ENCODE measurements at places on chromosomes 6 and 20.

DNA sequence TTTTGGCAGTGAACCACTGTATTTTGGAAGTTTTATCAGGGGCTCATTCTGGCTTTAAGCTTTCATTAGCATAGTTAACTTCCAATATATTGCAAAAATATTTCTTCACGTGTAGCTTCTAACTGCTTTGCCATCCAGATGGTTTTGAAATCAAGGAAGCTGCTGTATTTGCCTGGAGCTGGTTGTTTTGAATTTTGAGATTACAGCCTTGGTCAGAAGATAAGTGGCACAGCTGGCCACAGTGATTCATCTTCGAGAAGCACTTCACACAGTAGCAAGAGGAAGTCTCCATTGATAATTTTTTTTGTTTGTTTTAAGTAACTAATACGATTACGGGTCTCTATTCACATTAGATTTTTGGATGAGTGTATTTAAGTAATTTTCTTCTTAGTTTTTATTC is 3.8 kb downstream of the APCDD1L start:
- no peak for DNase-seq

GRCh38 chr20:63452821-63453523 is 19.5 kb downstream of the KCNQ2 start:
- no peak for DNase-seq

DNA sequence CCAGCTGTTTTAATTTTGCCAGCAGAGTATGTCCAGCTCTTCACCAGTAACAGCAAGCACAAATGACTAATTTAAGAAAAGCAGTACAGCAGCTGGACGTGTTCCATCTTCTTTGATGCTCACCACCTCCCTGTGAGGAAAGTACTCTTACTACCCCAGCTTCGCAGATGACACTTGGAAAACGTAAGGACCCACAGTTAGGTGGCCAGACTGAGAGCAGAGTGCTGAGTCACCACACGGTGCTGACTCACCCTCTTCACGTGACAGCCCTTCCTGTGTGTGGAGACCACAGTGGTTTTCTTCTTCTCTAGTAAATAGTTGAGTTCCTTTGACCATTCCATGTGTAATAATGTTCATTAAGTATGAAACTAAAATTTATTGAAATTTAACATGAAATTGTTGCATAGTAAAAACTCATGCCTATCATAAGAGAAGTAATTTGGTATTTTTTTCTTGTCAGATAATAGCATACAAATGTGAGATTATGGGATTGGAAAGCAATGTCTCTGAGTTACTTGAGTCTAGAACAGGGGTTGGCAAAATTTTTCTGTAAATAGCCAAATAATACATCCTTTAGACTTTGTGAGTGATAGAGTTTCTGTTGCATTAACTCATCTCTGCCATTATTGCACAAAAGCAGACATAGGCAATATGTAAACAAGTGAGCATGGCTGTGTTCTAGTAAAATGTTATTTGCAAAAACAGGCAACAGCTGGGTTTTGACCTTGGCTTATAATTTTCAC is 76.6 kb downstream of the SLX4IP start:
- peak; percentile 25 for DNase-seq

DNA sequence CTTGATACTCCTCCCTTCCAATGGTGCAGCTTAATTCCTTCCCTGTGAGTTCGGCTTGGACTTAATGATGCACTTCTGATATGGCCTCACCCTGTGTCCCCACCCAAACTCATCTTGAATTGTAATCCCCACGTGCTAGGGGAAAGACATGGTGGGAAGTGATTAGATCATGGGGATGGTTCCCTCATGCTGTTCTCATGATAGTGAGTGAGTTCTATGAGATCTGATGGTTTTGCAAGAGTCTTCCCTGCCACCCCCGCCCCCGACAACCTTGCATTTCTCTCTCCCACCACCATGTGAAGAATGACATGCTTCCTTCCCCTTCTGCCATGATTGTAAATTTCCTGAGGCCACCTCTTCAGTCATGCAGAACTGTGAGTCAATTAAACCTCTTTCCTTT is 50.3 kb upstream of the HLA-G start:
- DNase-seq = no peak

GRCh38 chr6:129096651-129097290 is 213.8 kb downstream of the LAMA2 start:
- no peak for DNase-seq

DNA sequence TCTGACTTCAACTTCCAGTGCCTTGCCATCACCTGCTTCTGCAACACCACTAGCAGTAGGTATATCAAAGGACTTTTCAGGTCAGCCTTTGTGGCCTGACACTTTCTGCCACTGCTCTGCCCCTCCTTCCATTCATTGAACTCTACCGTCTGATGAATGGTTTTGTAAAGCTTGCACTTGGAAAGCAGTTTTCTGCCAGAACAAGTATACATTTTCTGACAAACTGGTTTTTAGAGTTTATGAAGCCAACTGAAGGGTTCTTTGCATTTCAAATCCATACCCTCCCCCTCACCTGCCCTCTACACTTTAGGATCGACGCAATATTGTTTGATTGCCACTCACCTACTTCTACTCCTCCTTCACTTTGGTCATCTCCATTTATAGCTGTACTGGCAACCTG is 603.1 kb downstream of the HACE1 start:
- no peak for DNase-seq

GRCh38 chr20:59824711-59825562 is 108.5 kb downstream of the SYCP2 start:
- no peak for DNase-seq

DNA sequence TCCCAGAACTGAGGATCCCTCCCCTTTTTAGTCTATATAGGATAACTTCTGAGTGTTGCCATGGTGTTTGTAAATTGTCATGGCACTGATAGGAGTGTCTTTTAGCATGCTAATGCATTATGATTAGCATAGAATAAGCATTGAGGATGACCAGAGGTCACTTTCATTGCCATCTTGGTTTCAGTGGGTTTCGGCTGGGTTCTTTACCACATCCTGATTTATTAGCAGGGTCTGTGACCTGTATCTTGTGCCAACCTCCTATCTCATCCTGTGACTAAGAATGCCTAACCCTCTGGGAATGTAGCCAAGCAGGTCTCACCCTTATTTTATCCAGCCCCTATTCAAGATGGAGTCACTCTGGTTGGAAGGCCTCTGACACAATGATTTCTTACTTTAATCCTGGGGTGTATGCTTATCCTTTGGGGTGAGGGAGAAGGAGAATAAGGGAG is 19.6 kb downstream of the WFDC2 start:
- DNase-seq = no peak

DNA sequence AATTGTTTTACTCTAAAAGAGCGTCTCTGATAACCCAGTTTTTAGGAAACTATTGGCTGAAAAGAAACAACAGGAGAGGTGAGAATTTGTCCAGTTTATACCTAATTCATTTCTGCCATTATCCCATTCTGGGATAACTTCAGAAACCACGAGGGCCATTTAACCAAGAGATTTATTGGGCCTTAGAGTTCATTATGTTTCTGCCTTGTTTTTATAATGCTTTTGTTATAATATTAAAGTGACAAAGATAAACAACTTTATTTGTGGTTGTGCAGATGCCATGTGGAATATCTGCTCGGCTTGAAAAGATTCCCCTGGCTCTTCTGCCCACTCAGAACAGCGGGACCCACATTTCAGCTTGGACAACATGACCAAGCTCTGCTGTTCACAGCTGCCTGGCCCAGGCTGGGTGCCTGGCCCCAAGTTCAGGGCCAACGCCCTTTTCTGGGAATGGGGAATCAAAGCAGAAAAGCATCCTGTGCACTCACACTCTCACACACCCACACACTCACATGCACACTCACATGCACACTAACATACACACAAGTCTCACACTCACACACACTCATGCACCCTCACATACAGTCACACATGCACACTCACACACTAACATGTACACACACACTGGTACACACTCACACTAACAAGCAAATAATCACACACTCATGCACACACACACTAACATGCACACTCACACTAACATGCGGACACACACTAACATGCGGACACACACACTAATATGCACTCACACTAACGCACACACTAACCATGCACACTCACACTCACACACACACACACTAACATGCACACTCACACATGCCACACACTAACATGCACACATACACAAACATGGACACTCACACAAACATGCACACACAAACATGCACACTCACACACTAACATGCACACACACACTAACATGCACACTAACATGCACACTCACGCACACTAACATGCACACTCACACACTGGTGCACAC is 86.7 kb upstream of the NEDD9 start:
- no peak for DNase-seq
